ENCODE measurements at places on chromosomes 3 and 15.
A peak's percentile ranks its signal among the peaks of the same experiment; 100 is the strongest.

DNA sequence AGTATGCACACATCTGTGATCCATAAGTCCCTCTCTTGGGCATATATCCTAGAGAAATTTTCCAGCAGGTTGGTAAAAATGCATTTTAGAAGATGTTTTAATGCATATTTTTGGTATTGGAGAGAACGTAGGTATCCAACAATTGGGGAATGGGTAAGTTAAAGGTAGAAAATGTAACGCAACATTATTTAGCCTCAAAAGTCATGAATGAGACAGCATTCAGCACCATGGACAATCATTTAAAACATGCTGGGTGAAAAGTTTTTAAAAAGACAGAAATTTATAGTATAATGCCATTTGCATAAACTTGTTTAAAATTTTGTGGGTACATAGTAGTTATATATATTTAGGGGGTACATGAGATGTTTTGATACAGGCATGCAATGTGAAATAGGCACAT, 43.4 kb downstream of the TRIM69 start:
- DNase-seq, result no peak

DNA sequence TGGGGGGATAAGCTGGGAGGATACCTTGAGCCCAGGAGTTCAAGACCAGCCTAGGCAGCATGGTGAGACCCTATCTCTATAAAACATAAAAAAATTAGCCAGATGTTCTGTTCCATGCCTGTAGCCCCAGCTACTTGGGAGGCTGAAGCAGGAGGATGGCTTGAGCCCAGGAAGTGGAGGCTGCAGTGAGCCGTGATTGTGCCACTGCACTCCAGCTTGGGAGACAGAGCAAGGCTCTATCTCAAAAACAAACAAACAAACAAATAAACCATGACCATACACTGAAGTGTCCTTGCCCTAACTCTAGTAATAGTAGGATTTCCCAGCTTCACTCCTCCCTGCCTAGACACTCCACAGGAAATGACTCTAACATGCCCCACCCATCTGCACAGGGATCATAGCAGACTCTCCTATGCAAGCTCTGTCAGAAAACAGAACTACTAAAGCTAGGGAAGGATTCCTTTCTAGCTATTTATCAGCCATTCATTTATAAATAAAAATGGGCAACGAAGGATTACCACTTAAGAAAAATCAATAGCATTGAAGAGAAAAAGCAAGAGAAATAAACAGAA, 4.6 kb downstream of the ERICH6 start:
- DNase-seq, result peak; percentile 64

- DNase-seq, result no peak
Measured at GRCh38 chr3:34200576-34200975, 402.1 kb downstream of the PDCD6IP start.

GRCh38 chr15:78366342-78366741, 26.2 kb downstream of the CRABP1 start:
- no peak for DNase-seq

DNA sequence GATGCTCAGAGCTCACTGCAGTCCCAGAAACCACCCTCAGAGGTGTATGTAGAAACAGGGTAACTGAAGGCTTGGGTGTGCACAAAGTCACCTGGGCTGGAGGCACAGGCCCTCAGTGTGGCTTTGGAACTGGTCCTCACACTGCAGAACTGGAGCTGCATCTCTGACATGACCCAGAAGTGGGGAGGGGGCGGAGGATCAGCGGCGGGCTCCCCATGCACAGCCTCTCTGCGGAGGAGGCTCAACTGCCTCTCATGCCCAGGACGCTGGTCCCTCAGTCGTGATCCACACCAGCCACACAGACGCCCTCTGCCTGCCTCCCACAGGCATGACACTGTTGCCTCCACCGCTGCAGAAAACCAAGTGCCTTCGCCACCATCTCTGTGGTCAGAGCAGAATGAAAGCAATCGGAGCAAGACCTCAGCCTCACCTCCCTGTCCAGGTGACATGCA, 73.7 kb downstream of the TM2D3 start:
- DNase-seq, result peak; percentile 35

DNA sequence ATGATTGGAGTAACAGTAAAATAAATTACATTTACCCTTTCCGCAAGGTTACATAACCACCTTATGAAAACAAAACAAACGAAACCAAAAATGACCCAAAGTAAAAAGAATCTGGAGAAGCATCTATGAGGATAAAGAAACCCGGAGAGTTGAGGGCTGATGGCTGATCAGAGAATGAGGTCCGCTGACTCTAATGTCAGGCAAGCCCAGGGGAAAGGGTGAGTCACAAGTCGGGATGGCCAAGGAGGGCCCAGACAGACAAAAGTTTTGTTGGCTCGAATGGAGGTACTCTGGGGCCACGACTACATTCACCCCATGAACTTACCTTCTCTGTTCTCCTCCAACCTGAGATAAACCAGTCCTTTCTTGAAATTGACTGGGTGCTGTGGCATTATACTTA, 95.7 kb downstream of the RORA start:
- no peak for DNase-seq

- DNase-seq, result no peak
Measured at GRCh38 chr3:34284959-34285826, 486.8 kb downstream of the PDCD6IP start.

GRCh38 chr15:48721061-48721810, 75.7 kb upstream of the FBN1 start:
- no peak for DNase-seq

DNA sequence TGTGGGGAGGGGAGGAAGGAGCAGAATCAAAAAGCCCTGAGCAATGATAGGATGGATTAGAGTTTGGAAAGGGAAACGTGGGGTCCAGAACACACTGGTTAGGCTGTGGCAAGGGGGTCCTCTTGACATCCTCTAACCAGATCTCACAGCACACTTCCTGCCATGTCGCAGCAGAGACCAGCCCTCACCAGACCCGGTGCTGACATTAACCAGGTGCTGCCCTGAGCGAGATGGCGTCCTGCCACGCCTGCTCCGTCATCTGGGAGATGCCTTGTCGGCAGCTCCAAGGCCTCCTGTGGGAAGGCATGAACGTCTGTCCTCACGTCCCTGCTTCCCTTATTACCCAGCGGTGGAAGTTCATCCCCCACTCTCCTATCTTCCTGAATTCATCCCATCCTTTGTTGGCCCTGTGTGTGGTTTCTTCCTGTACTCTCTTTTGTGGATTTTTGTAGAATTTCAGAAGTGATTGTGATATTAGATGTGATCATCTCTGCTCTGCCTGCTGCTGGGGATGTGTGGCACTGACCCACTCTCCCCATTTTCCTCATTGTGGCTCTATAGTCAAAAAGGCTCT, 29.4 kb upstream of the MYZAP start:
- no peak for DNase-seq

- DNase-seq, result no peak
Measured at GRCh38 chr3:50340147-50340447, 539 bp downstream of the RASSF1 start.

- no peak for DNase-seq
Measured at GRCh38 chr3:108602249-108602934, 12.9 kb downstream of the DZIP3 start.

GRCh38 chr3:193297421-193297820, 56.4 kb downstream of the PLAAT1 start:
- peak; percentile 65 for DNase-seq

DNA sequence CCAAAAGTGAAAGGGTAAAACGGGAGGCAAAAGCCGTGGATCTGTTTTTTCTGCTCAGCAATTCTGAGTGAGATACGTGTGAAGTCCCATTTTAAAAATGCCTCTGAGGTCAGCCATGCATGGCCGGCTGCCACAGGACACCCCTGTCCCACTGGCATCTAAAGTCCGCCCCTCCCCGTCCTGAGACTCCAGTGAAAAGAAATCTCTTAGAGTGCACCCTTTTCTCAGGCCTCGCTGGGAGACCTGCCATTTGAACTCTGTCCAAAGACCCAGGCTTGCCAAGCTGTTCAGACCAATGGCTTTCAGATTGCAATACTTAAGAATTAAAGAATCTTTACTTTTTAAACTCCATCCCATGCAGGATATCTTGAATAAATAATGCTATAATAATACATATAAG, 61.0 kb upstream of the SLC24A5 start:
- no peak for DNase-seq

DNA sequence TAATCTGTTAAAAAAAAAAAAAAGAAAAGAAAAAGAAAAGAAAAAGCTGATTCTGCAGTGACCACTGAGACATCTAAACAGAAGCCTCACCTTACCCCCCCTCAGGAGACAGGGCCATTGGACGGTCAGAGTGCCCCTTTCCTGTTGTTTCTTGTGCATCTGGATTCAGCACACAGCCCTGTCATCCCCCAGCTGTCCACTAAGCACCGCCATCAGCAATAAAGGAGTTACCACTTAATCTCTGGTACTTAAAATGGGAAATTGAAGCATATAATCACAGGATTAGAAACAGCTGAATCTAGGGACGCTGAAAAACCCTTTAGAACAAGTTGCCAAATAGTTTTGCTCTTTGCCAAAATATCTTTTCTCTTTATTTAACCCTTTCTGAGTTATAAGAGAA, 62.5 kb downstream of the TRIM69 start:
- DNase-seq, result peak; percentile 7

DNA sequence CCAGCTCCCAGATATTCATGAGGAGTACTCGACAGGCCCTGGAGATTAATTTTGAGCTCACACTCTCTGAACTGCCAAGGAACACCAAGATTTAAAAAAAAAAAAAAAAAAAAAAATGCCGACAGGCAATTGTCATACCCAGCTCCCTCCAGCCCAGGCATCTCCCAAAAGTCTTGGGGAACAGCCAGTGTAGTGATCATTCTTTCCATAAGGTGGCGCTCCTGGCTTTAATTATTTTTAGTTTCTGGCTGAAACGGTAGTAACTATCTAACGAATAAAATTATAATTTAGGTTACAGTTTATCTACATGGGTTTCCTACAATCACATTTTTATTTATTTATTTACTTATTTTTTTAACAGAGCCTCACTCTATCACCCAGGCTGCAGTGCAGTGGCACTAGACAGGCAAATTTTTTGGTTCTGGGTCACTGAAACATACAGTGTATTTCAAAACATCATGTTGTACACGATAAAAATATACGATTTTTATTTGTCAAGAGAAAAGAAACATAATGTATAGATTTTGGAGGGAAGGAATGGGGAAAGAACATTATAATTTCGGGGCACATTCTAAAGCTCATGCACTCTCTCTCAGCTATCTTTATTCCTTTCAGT, 157.3 kb downstream of the ADAMTS9 start:
- peak; percentile 43 for DNase-seq

GRCh38 chr15:64229129-64229724, 66.4 kb upstream of the PPIB start:
- DNase-seq, result no peak

- no peak for DNase-seq
Measured at GRCh38 chr3:12339701-12340480, 51.0 kb downstream of the PPARG start.

- peak; percentile 44 for DNase-seq
Measured at GRCh38 chr3:16179771-16180736, 5.6 kb downstream of the GALNT15 start.

- DNase-seq, result no peak
Measured at GRCh38 chr15:60204131-60204885, 193.5 kb downstream of the ANXA2 start.

- DNase-seq, result no peak
Measured at GRCh38 chr15:63114465-63114864, 7.2 kb upstream of the LACTB start.

DNA sequence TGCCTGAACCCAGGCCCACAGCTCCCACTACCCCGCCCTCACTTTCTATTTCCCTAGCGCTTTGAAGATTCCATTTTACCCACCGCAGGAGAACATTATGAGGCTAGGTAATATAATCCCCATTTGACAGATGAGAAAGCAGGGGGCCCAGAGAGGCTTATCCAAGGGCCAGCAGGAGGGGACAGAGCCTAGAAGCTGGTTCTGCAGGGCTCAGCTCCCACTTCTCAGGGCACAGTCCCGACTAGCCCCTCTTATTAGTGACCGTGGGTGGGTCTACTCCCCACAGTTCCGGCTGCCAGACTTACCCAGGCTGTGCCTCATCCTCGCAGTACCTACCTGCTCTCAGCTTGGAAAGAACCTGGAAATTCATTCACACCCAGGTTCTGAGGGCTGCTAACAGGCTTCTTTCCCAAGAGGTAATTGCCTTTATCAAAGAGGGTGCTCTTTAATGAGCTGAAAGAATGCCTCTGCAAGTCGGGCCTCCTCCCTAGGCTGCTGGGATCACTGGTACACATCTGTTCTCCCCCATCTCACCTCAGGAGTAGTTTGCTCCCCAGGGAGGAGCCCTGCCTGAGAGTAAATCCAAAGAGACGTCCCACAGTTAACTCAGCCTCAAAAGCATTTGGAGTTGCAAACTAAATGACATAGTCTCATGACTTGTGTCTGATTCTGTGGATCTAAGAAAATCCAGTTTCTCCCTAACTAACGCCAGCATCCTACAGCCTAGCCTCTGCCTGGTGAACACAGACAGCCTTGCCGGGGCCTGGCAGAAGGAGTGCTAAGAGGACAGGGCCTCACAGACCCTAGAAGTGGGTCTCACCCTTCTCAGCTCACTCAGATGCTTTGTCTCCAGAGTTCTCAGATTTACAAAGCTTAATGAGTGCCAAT, 125.0 kb downstream of the CHSY1 start:
- peak; percentile 54 for DNase-seq

- DNase-seq, result peak; percentile 94
Measured at GRCh38 chr3:139534992-139535879, 4.3 kb downstream of the RBP1 start.

DNA sequence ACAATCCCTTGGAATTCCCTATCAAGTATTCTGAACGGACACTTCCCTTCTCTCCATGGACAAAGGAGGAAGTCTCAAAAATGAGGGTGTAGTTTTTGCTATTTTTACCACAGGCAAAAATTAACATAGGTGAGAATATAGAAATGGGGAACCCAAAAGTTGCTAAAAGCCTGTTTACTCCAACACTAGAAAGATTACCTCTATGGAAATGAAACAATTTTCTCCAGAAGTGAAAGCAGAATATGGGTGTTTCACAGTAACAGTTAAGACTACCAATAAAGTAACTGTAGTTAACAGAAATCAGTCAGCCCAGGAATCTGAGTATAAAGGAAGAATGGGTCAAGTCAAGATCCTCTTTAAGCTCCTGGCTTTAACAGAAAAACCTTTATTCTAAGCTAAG, 9.3 kb downstream of the TRA2B start:
- DNase-seq, result no peak

- DNase-seq, result no peak
Measured at GRCh38 chr15:39096608-39097205, 484.2 kb upstream of the THBS1 start.

DNA sequence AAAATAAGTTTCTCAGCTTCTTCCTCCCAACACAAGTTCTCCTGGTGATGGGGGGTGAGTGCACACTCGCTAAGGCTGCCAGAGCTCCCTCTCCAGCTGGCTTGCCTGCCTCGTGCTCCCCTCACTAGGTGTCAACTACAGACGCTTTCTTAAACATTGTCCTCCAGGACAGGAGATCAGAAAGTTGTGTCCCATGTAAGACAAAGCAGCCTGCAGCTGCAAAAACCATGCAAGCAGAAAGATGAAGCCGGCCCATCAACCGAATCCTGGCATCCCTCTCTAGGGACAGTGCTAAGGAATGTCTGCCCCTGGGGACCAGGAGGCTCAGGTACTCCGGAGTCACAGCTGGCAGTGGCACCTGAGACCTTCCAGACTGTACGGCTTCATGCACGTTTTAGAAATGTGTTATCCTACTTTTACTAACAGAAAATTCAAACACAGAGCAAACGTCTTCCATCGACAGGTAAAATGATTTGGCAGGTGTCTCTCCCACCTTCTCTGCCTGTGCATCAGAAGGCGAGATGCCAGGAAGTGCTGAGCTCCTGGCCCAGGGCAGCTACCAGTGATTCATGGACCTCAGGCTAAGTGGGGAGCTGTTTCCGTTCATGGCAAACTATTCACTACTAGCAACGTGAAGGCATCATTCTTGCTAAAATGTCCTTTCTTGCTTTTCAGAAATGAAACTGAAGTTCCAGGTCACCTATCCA, 246.1 kb downstream of the ADAMTS17 start:
- no peak for DNase-seq

Measured in RPMI7951 (cell line).